ENCODE measurements at places on chromosomes 1 and 21.

DNA sequence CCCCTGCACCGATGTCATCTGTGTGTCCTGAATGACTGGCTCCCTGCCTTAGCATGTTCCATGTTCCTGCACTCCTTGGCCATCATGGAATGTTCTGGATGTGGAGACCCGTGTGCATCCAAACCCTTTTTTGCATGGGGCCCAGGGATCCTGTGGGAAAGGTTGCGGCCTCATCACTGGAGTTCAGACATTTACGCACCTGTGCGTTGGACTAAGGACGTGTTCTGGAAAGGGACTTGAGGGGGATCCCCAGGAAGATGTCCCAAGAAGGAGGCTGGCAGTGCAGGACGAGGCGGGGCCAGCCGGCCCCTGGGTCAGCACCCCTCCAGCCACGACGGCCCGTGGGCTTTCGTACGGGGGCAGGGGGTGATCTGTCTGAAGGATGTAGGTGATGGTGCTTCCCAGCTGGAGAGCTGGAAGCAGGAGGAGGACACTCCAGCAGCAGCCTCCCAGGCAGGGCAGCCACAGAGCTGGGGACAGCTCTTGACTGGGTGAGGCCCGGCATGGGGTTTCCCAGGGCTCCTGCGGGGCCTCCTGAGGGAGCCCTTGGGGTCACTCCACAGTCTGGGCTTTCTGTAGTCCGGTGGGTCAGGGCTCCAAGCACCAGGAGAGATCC is 67.2 kb downstream of the SCCPDH start:
- no peak for DNase-seq

- DNase-seq = no peak
Measured at GRCh38 chr21:19461481-19462205, 1058.1 kb upstream of the TMPRSS15 start.

GRCh38 chr1:58929671-58930325 is 146.0 kb upstream of the JUN start:
- DNase-seq = no peak

DNA sequence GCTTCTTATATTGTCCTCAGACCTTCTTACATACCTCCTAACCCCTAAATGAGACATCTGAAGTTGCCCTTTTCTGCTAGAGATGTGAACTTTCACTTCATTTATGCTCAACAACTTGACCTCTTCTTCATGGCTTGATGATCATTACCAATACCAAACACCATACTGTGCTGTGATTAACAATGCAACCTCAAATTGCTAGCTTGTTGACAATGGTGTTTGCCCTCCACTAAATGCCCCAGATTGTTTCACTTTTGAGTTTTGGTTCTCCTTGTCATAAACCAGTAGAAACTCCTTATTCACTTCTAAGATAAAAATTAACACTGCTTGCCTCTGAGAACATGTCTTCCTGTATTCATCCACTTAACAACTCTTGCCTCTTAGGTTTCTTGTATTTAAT is 5.6 kb downstream of the JAK1 start:
- no peak for DNase-seq

DNA sequence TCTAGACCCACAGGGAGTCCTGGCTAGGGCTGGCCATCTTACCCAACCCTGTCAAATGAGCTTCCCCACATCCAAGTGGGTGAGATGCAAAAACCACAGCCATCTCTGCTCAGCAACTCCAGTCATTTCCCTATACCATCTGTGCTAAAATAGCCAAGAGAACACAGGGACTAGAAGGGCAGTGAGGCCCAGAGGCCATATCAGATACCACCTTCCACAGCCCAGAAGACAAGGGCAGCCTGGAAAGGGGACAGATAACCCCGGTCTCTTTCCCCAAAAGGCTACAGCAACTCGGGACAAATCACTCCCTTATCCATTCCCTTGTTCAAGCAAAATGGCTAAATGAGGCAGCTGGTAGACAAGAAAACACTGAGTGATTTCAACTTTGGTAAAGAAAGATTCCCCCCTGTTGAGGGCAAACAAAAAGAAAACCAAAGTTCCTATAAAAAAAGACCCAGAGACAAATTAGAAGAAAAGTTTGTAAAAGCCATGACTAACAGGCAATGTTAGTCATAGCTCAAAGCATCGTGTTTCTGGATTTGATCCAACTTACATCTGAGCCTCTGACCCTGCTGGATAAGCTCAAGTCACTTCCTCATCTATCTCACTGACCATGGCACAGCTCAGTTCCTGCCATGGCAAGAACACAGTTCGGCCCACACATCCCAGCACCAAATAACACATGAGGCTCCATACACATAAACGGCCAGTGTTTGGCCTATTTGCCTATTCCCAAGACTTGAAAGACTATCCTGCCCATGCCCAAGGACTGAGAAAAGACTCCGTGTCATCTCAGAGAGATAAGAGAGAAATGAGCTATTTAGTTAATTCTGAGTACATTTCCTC is 3.1 kb downstream of the LAMB3 start:
- DNase-seq = no peak

DNA sequence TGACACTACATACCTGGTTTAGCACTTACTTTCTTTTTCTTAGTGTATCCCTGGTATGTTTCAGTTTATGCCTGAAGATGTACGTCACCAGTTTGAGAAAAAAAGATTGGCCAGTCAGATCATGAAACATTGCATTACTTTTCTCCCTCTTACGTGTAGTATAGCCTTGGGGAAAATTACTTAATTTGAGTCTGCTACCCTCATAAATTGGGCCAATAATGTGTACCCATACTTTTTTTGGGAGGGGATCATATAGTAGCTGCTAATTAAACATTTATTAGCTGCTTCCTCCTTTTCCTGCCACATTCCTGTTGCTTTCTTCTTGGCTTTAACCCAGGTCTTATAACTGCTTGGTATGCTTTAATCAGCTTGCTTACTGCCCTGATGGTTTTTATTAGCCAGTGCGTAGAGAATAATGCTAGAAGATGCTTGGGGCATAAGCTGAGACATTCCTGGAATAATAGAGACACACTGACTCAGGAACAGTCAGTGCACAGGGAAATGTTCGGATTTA is 32.1 kb downstream of the RABGAP1L start:
- no peak for DNase-seq

GRCh38 chr1:41447995-41448770 is 36.3 kb downstream of the EDN2 start:
- DNase-seq = no peak

- no peak for DNase-seq
Measured at GRCh38 chr1:162398999-162399580, 12.8 kb downstream of the SH2D1B start.

- DNase-seq = no peak
Measured at GRCh38 chr21:23951251-23951650, 1656.0 kb downstream of the MRPL39 start.
